ENCODE measurements at places on chromosomes 3 and 15.

- DNase-seq, result no peak
Observed at GRCh38 chr3:128435058-128435457, 31.6 kb downstream of the DNAJB8 start.

DNA sequence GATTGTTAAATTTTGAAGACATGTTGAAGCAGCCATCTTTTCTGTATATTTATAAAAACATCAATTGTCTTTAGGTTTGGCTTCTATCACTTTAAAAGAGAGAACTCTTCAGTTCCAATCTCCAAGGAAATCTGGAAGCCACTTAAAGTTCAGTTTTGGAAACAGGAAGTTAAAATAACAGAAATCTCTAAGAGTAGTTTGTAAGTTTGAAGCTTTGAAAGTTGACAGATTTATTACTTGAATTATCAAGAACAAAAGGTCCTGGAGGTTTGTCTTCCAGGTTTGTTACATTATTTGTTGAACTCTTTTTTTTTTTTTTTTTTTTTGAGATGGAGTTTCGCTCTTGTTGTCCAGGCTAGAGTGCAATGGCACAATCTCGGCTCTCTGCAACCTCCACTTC, 30.0 kb downstream of the RNF111 start:
- DNase-seq, result no peak

DNA sequence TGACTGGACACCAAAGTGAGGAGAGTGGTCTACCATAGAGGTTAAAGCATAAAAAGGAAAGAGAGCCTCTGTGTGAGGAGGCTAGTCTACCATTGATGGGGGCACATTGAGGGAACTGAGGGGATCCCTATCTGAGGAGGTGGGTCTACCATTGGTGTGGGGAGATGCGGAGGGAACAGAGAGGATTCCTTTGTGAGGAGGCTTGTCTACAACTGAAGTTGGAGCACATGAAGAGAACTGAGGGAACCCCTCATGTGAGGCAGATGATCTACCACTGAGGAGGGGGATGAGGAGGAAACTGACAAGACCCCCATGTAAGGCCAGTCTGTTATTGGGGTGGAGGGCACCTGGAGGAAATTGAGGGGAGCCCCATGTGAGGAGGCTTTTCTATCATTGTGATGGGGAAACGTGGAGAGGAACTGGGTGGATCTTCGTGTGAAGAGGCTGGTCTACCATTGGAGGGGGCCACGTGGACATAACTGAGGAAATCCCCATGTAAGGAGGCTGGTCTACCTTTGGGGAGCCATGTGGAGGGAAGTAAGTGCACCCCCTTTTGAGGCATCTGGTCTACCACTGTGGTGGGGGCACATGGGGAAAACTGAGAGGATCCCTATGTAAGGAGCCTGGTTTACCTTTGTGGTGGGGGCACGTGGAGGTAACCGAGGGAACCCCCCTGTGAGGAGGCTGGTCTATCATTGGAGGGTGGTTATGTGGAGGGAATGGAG, 160.1 kb downstream of the FBLN2 start:
- DNase-seq, result no peak

DNA sequence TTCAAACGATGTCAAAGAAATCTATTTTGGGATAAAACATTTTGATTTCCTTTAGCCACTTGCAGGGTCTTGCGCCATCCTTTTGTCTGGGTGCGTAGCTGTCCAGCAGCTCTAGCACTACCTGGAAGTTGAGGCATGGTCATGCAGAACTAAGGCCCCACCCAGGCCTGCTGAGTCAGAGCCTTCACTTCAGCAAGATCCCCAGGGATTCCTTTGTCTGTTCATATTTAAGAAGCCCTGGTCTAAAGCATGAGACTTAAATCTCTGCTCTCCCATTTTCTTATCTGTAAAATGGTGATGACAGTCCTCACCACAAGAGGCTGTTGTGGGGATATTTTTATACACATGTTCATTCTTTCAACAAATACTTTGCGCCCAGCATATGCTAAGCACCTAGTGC, 99.0 kb upstream of the CTDSPL start:
- DNase-seq, result no peak

DNA sequence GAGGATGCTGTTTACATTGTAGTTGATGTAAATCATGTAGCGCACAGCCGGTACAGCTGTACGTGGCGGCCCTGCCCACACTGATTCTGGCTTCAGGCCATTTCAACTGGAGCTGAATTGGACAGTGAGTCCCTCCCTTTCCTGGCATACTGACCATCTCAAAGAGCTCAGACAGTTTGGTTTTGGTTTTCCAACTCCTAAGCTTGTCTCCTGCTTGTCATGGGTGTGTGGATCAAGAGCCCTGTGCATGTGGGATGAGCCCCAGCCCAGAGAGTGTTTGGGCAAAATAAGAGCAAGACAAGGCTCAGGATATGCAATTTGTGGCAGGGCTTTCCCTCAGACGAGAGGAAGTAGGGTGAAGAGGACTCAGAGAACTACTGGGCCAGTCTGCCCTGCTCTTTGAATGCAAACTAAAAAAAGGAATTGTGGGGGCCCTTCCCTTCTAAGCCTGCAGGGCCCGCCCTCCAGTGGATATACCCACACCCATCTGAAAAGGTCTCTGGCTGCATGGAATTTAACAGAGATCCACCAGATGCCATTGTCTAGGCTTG, 13.3 kb downstream of the ITGA11 start:
- no peak for DNase-seq

DNA sequence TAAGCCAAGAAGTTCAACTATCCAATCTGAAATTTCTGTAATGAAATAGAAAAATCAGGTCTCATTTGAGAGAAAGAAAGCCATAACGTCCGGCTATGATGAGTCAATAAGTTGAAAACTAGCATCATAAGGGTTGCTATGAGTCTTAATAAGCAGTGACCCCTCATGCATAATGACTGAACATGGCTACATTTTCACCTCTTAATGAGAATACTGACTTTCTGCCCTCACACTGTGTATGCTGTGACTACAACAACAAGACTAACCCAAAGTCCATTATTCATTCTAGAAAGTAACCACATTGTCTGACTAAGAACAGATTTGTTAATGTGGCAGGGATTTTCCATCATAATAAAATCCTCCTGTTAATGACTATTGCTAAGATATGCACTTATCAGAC, 884.0 kb upstream of the CADM2 start:
- no peak for DNase-seq

DNA sequence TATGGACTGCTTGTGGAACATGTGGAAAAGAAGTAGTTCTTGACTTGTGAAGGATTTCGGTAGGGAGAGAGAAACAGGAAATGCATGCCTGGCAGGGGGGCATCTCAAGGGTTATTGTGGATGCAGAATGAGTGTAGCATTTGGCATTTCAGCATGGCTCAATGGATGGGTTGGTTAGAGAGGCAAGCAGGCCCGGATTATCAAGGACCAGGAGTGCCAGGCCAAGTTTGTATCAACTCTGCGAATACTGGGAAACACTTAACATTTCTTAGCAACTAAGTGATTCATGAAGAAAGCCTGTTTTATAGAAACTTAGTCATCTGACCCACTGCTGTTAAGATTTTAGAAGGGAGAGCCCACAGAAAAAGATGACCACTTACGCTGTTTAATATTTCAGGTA, 33.6 kb downstream of the KIF15 start:
- no peak for DNase-seq

DNA sequence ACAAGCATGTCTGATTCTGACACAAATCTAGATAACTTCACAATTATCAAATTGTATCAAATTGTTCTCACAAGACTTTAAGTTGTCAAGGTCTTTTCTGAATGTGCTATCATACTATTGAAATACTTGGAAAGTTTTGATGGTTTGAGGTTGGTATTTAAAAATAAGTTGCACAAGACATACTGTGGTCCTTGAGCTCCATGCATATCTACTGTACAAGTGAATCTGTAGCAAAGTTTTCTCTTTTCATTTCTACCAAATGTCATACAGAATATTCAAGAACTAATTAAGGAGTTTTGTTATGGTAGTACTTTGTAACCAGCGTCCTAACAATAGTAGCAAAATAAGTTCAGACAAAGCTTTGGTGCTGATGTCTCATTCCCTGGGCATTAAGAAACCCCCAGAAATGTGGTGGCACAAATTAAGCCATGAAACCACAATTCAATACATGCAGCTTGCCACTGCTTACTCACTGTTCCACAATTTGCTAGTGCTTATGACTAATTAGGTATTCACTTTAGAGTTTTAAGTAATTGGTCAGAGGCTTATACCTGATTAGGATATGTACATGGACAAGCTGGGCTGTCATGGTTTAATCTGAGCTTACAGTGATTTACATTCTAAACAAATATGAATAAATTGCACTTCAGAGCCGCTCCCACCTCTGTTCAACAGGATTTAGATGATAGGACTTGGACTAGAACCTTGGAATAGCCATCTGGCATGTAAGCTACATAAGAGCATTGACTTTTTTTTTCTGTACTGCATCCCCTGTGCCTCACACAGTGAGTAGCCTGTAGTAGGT, 8.8 kb downstream of the TBC1D23 start:
- no peak for DNase-seq

GRCh38 chr15:89414571-89414970, 79.9 kb upstream of the POLG start:
- DNase-seq, result no peak

- no peak for DNase-seq
Observed at GRCh38 chr3:48563382-48563918, at the start of gene UCN2. UCN2 (minus strand) TSS chr3:48563781; CDS start chr3:48563124, 657 bp downstream.

GRCh38 chr15:41797201-41797944, 23.1 kb downstream of the MAPKBP1 start:
- DNase-seq, result no peak

- DNase-seq, result no peak
Observed at GRCh38 chr3:45529697-45530096, 64.9 kb upstream of the LIMD1 start.

- no peak for DNase-seq
Observed at GRCh38 chr3:167031364-167032049, 348.6 kb downstream of the ZBBX start.

DNA sequence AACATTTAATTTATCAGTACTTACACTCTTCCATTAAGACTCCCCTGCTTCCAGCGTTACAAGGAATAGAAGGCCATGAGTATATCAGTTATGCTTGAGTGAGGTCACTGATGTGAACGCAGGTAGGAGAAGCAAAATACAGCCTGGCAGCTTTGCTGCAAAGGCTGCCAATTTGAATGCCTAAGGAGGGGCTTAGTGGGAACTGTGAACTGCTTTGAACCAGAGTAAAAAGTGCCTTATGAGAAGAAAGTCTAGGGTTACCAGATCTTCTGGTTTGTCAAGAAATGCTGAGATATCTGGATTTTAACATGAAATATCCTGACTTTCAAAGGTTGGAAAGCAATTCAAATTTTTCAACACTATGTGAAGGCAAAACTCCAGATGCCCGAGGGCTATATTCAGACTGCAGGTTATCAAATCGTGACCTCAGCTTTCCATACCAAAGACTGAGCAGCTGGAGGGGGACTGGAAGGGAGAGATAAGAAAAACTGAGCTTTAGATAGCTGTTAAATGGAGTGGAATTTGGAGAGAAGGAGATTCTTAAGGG, 446.3 kb upstream of the NECTIN3 start:
- no peak for DNase-seq

- DNase-seq, result no peak
Observed at GRCh38 chr3:120645083-120645845, 36.8 kb downstream of the HGD start.

DNA sequence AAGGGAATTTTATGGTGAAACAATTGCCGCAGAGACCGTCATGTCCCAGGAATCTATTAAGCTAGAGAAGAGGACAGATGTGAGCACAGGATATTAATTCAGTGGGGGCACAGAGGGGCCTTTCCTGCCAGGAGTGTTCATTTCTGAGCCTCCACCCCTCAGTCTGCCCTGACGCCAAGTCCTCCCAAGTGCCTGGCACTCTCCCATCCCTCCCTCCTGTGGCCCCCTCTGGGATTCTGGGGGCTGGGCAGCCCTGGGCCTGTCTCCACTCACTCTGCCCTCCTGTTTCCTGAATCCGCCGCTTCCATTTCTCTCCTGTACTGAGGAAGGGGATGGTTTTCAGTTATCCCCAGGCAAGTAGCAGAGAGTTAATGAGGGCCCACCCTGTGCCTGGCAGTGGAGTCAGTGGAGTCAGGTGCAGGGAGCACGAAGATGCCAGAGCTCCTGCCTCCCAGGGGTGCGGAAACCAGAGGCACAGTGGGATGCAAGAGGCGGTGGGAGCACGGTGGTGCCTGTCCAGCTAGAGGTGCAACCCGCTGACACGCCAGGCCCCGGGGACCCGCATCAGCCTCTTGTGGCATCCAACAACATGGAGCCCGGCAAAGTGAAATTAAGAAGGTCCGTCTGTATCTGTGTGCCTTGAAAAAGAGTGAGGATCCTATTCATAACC, 212.5 kb downstream of the XXYLT1 start:
- DNase-seq, result no peak

DNA sequence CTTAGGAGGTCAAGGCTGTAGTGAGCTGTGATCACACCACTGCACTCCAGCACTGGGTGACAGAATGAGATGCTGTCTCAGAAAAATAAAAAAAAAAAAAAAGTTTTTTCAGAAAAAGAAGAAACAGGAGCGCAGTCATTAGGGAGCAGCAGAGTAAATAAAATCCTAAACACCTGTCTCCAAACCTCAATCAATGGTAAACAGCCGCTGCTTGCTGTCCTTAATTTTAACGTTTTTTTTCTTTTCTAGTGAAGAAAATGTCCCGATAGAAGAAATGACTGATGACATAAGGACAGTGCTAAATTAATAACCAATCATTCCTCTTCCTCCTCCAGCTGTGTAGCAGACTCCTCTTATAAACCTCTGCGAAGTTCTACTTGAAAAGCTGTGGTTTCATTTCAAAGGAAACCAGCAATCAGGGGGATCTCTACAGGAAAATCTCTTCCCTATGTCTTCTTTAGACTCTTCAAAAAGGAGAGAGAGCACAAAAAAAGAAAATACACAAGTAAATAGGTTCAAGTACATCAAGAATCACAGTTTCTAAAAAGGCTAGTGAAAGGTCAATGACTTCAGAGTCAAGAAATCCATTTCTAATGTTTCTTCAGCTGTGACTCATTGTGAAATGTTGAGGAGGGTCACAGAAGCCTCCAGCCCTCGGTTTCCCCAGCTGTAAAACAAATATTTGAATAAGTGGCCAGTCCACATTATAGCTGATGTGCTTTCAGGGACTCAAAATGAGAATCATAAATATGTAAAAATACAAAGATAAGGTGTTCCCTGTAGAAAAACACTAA, 127.6 kb downstream of the TMCO5A start:
- no peak for DNase-seq

DNA sequence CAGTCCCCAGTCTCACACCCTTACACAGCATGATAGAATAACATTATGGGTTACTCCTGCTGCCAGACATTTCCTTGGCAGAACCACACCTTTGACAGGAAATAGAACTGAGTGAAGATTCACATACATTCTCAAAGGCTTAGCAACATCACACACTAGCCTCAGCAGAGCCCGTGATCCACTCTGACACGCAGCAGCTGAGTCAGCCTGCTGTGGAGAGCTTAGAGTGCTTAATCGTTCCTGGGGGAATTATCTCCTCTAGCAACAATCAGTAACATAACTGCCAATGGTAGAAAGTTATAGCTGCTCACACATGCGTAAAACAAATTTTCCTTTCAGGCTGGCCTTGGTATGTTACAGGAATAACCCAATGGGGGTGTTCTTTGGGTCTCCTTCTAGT, 382.1 kb downstream of the GAP43 start:
- DNase-seq, result no peak

Data from activated CD8-positive, alpha-beta memory T cell treated with anti-CD3 and anti-CD28 coated beads for 1 hour (primary cell).